Activated CD4-positive, alpha-beta T cell treated with anti-CD3 and anti-CD28 coated beads for 24 hours (primary cell): ENCODE measurements at places on chromosomes 7 and 10.

- no peak for DNase-seq
Observed at GRCh38 chr7:136964347-136964746, 95.9 kb downstream of the CHRM2 start.

DNA sequence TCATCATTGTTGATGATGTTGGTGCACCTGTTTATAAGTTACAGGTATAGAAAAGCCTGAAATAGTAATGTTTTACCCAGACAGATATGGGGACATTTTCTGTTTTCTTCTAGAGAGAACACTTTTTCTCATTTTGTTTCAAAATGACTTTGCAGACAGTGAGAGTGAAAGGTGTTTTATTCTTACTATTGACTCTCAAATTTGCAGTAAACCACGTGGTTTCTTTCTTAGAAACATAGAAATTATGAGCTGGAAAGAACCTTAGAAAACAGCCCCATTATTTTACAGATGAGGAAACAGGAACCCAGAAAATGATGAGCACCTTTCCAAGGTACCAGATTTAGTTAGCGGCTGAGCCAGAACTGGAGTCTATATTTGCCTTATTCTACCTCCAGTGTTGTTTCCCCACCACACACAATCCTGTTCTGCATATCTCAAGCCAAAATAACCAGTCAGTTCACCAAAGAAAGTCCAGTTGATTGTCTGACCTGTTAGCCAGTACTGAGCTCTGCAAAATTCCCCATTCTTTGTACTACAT, 138.9 kb upstream of the AHR start:
- no peak for DNase-seq

DNA sequence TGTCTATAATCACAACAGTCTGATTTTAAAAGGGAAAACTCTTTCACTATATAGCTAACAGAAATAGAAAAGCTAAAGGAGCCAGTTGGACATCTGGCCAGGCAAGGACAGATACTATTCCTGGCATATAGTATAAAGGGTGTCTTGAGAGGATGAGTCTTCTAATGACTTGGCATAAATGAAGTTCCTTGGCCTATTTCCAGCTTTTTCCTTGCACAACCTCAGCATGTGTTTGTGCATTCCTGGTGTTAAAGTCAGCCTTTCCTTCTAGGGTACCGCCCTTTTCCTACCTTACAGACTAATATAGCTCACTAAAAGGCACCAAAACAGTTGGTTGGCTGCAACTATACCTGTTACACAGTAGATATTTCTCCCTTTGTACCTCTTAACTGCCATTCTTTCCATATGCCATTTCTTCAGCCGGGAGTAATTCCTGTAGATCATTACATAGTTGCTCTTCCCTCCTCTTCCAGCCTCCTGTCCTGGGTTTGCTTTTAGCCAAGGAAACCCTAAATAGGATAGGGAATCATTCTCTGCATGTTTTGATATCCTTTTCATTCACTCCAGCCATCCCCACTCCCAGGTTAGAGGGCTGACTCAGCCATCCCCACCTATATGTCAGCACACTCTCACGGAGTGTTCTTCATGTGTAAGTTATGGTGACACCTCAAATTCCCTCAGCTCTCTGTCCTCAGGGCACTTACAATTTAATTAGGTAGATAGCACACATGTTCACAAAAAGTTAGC, 102.1 kb upstream of the MDFIC start:
- DNase-seq = no peak

DNA sequence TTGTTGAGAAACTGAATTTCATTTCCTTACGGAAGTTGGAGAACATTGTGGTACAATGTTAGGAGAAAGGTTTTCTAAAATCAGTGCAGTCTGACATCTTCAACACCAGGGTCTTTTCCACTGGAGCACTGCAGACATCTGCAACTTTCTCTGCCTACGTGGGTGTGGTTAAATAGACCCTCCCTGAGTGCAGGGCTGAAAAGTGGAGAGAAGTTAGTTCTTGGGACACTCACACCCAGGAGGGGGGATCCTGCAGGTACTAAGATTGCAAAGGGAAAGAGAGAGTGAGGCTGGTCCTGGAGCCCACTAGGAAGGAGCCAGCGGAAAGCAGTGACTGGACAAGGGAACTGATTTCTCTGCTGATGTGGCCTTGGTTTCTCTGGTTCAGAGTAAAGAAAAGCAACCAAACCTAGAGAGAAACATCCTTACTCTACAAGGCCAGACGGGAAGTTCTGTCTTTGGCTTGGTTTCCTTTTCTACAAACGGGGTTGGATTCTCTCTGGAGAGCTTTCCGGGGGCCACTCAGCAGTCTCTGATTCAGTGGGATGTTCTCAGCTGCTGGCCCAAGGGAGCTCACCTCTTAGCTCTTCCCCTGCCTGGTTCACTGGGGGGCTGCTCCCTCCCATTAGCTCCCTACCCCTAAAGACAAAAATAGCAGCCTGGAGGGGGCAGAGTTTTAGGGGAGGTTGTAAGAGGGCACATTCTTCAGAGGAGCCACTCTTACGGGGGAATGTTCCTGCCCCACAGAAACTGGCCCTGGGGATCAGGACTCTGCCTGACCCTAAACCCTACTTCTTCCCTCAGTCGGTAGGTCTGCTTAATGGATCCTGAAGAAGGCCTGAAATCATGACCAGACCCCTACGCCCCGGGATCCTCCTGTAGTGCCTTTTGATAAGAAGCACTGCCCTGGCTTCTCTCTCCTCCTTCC, 2.7 kb downstream of the UPP1 start:
- no peak for DNase-seq

DNA sequence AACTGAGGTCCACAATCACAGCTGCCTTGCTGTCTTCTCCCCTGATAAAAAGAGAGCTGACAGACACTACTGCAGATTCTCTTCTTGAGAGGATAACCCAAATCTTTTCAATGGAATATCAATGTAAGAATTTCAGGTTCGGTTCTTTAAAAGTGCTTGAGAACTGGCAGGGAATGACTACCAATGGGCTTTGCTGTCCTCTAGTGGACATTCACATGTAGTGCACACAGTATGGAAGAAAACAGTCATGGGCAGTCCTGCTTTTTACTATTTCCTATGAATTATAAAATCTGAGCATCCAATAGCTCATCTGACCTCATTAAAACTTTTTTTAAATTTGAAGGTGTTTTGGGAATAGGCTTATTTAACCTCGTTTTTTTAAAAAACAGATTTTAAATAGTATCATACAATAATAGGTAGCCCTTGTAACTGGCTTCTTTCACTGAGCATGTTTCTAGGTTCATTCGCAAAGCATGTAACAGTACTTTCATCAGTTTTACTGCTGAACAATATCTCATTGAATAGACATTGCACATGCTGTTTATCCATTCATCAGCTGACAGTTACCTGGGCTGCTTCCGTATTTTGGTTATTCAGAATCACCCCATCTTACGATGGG, 18.3 kb downstream of the FZD9 start:
- no peak for DNase-seq

GRCh38 chr7:41052201-41052600, 650.7 kb downstream of the INHBA start:
- DNase-seq = no peak

DNA sequence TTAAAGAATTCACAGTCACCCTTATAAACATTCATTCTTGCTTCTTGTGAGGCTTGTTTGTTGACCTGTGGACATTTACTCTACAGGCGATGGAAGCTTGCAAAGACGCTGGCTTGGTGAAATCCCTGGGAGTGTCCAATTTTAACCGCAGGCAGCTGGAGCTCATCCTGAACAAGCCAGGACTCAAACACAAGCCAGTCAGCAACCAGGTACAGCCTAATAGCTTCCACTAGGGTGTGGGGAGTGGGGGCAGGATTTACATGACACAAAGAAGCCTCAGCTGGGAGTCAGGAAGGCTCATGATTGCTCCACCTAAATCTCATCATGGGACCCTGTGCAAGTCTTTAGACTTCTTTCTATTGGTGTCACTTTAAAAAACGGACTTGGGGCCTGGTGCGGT, 29.0 kb downstream of the AKR1D1 start:
- DNase-seq = no peak

DNA sequence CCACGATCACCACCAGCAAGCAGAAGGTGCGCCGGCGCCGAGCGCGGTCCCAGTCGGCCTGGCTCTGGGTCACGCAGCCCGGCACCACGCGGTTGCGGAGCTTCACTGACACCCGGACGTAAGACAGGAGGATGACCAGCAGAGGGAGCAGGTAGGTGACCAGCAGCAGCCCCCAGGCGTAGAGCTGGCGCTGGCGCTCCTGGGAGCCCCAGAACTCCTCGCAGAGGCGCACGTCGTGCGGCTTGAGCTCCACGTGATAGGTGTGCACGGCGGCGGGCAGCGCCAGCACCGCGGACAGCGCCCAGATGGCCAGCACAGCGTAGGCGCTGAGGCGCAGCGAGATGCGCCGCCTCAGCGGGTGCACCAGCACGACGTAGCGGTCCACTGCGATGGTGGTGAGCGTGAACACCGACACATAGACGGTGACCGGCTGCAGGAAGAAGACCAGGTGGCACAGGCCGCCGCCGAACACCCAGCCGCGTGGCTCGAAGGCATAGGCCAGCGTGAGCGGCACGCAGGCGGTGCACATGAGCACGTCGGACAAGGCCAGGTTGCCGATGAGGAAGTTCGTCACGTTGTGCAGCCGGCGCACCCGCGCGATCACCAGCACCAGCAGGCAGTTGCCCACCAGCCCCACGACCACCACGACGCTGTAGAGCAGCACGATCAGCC, 920 bp downstream of the PRLHR start:
- DNase-seq = peak; percentile 16

GRCh38 chr7:64101126-64101942, 56.1 kb downstream of the ZNF727 start:
- DNase-seq = no peak

DNA sequence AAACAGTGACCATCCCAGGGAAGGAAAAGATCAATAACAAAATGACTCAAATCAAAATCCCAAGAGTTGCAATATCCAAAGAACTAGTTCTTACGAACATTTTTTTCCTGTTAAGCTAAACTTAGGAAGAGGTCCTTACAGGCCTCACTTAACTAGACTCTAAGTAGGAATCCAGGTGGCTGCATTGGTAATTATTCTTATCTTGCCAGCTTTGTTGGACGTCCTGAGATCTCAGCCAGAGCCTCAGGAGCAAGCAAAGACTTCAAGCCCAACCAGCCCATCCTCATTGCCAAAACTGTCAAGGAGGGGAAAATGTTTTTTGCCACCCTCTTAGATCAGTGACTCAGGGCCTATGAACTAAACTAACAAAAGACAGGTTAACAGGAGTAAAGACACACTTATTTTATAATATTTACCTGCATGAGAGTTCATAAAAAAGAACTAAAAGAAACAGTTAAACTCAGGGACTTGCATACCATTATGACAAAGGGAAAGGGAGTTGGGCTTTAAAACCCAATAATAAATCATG, 18.3 kb upstream of the PPP1R9A start:
- no peak for DNase-seq

DNA sequence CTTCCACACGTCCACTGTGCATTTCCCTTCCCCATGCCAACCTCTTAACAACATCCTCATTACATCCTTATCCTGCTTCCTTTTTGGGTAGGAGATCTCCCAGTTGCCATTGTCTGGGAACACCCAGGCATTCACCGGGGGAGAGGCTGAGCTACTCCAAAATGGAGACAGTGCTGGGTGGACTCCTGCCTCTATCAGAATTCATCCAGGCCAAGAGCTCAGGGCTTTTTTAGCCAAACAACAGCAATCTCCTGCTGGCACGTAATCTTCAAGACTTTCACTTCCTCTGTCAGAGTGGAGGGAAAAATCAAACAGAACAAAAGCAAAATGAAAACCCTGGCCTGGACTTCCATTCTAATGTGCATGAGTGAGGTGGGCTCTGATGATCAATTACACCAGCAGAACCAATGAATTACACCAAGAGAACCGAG, 245.0 kb downstream of the PRPF18 start:
- no peak for DNase-seq

DNA sequence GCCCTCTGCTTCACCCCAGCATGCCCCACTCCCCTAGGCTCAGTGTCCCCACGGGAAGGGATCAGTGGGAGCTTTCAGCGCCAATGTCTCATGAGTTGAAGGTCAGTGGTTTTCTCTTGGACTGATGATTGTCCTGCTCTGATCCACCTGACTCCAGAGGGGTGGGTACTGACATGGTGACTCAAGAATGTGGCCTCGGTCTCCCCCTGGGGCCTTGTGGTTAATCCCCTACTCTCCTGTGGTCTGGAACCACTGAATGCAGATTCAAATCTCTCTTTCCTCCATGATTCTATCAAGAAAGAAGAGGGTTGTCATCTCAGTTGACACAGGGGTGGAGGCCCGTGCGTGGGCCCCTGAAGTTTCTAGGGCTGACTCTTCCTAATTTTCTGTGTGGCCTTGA, 176.9 kb downstream of the RPS24 start:
- no peak for DNase-seq

GRCh38 chr10:66834802-66835201, 91.0 kb upstream of the LRRTM3 start:
- DNase-seq = no peak
